ENCODE measurements at places on chromosomes 4 and X.

GRCh38 chrX:151793886-151794285 is 59.3 kb downstream of the CNGA2 start:
- no peaks in the 10 kb centered on the region for H3K4me1 ChIP-seq
- H3K4me3 ChIP-seq, result no peak overlapping the region
- DNase-seq, result no peak
- H3K27me3 ChIP-seq, result no peaks in the 10 kb centered on the region

GRCh38 chr4:117210551-117210950 is 125.2 kb upstream of the TRAM1L1 start:
- H3K4me1 ChIP-seq, result no peaks in the 10 kb centered on the region
- H3K27ac ChIP-seq, result no peak overlapping the region
- H3K27me3 ChIP-seq, result no peaks in the 10 kb centered on the region
- H3K36me3 ChIP-seq, result no peaks in the 10 kb centered on the region

GRCh38 chr4:8198206-8198905 is 734 bp upstream of the SH3TC1 start:
- no peak overlapping the region for H3K27ac ChIP-seq
- H3K27me3 ChIP-seq, result no peaks in the 10 kb centered on the region
- H3K4me1 ChIP-seq, result no peaks in the 10 kb centered on the region
- DNase-seq, result peak; percentile 66

- no peak for DNase-seq
- no peaks in the 10 kb centered on the region for H3K27me3 ChIP-seq
- no peaks in the 10 kb centered on the region for H3K4me1 ChIP-seq
- H3K4me3 ChIP-seq, result no peak overlapping the region
Observed at GRCh38 chr4:129335276-129335675, 239.3 kb downstream of the C4orf33 start.

DNA sequence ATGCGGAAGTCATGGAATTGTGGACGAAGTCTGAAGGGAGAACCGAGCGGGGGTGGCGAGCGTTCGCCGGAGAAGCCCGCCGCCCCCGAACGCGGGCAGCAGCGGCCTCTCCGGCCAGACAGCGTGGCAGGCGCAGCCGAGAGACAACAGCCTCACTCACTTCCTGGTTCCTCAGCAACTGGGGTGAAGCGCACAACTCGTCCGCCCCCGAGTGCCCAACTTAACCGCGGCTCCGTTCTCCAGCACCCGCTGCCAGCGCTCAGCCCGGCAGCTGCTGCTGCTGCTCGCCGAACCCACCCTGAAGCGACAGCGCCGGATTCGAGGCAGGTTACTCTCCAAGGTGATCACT is 68.0 kb downstream of the NOCT start:
- H3K4me1 ChIP-seq, result peaks cover 36% of the 10 kb centered on the region
- no peaks in the 10 kb centered on the region for H3K27me3 ChIP-seq
- H3K27ac ChIP-seq, result peak overlapping the region; percentile 92

DNA sequence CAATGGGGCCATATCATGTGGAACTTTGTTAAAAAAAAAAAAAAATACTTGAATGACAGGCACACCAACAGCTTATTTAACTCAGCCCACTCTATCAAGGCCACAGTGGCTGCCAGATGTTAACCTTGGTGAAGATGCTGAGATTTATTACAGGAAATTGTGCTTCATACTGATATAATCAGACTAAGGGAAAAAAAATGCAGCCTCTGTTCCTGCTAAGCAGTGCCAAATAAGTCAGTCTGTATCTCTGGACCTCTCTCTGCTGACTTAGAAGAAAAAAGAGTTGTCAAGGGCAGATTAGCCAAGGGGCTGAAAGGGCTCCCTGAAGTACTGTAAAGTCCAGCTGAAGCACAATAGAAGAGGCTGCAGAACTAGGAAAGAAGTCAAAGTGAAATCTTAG is 677.7 kb upstream of the HTR2C start:
- no peak overlapping the region for H3K4me3 ChIP-seq
- H3K36me3 ChIP-seq, result no peaks in the 10 kb centered on the region
- peak; percentile 57 for DNase-seq
- H3K27ac ChIP-seq, result no peak overlapping the region

GRCh38 chr4:184649971-184650855 is 675 bp downstream of the PRIMPOL start:
- H3K27me3 ChIP-seq, result no peaks in the 10 kb centered on the region
- H3K4me3 ChIP-seq, result peak overlapping the region; percentile 27
- no peaks in the 10 kb centered on the region for H3K36me3 ChIP-seq
- DNase-seq, result peak; percentile 56
- peaks cover 40% of the 10 kb centered on the region for H3K4me1 ChIP-seq

DNA sequence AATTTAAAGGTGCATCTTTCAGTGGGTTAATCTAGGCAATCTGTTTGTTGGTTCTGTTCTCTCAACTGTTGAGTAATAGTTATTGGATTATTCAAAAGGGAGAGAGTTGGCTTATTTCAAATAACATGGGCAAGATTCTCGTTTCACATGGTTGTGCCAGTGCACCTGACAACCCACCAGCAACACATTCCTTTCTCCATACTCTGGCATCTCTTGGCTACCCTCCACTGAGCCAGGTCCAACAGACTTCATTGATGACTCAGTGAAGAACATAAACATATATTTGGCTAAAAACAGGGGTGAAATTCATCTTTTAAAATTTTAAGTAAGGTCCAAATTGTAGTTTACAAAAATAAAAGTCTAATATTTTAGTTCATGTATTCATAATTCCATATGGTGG is 967.2 kb downstream of the RPA4 start:
- H3K36me3 ChIP-seq, result no peaks in the 10 kb centered on the region
- no peak overlapping the region for H3K27ac ChIP-seq
- H3K4me3 ChIP-seq, result no peak overlapping the region
- no peaks in the 10 kb centered on the region for H3K4me1 ChIP-seq

DNA sequence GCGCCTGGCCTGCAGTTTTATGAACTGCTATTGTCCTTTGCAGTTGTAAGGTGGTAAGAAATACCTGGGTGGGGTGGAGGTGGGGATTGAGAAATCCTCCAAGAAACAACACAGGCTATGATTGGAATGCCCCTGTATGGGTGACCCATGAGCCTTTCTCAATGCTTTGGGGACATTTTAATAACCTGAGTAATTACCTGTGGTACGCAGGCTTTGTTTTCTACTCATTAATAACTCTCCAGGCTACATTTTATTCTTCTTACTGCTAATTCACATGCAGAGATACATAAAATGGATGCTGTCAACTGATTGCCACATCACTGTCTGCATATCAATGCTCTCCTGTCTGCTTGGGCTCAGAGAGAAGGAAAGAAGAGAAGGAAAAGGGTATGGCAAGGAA is 41.8 kb downstream of the PHEX start:
- no peaks in the 10 kb centered on the region for H3K27me3 ChIP-seq
- no peaks in the 10 kb centered on the region for H3K4me1 ChIP-seq
- no peak for DNase-seq
- no peak overlapping the region for H3K27ac ChIP-seq
- no peak overlapping the region for H3K4me3 ChIP-seq

DNA sequence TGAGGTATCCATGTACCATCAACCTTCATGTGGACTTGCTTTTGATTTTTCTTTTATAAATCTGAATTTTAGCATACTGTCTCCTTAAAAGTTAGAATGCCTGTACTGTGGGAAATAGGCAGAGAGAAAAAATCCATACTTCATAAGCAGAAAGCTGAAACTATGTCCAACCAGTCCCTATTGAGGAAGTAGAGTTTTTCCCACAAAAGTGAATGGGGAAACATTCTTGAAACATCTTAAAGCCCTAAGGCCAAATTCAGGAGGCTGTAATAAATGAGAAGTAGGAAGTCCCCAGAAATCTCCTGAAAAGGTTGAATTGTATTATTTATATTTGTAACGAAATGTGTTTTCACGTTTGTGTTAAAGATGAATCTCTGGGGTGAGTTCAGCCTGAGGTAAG is 56.3 kb downstream of the ENOX2 start:
- H3K27ac ChIP-seq, result no peak overlapping the region
- H3K4me3 ChIP-seq, result no peak overlapping the region
- peaks cover 3% of the 10 kb centered on the region for H3K4me1 ChIP-seq
- DNase-seq, result no peak
- H3K36me3 ChIP-seq, result no peaks in the 10 kb centered on the region

- no peak overlapping the region for H3K27ac ChIP-seq
- no peak for DNase-seq
- no peaks in the 10 kb centered on the region for H3K36me3 ChIP-seq
- H3K4me3 ChIP-seq, result no peak overlapping the region
- H3K4me1 ChIP-seq, result no peaks in the 10 kb centered on the region
- H3K27me3 ChIP-seq, result no peaks in the 10 kb centered on the region
Observed at GRCh38 chrX:30875957-30876356, 13.1 kb downstream of the TAB3 start.

- no peak overlapping the region for H3K4me3 ChIP-seq
- H3K27me3 ChIP-seq, result no peaks in the 10 kb centered on the region
- no peaks in the 10 kb centered on the region for H3K36me3 ChIP-seq
- H3K4me1 ChIP-seq, result no peaks in the 10 kb centered on the region
Observed at GRCh38 chr4:148982200-148982599, 540.0 kb upstream of the NR3C2 start.
